ENCODE measurements at places on chromosomes 4 and X.

DNA sequence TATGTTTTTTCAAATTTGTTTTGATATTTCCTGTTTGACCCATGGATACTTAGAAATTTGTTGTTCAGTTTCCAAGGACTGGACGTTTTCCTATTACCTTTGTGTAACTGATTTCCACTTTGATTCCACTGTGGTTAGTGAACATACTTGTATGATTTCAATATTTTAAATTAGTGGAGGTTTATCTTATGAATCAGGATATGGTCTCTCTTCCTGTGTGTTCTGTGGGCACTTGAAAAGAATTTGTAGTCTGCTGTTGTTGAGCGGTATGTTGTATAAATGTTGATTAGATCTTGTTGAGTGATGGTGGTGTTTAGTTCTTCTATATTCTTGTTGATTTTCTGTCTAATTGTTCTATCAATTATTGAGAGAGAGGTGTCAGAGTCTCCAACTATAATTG lies 21.2 kb upstream of the LAMTOR3 start:
- DNase-seq = no peak

DNA sequence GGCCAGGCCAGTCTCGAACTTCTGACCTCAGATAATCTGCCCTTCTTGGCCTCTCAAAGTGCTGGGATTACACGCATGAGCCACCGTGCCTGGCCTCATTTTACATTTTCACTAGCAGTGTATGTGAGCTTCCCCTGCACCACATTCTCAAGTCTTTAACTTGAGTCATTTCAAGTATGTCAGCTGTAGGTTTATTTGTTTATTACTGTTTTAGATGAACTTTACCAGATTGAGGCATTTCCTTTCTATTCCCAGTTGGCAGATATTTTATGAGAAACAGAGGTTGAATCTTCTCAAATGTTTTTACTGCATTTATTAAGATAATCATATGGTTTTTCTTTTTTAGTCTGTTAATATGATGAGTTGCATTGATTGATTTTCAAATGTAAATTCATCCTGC lies 114.6 kb upstream of the SH3RF1 start:
- no peak for DNase-seq

DNA sequence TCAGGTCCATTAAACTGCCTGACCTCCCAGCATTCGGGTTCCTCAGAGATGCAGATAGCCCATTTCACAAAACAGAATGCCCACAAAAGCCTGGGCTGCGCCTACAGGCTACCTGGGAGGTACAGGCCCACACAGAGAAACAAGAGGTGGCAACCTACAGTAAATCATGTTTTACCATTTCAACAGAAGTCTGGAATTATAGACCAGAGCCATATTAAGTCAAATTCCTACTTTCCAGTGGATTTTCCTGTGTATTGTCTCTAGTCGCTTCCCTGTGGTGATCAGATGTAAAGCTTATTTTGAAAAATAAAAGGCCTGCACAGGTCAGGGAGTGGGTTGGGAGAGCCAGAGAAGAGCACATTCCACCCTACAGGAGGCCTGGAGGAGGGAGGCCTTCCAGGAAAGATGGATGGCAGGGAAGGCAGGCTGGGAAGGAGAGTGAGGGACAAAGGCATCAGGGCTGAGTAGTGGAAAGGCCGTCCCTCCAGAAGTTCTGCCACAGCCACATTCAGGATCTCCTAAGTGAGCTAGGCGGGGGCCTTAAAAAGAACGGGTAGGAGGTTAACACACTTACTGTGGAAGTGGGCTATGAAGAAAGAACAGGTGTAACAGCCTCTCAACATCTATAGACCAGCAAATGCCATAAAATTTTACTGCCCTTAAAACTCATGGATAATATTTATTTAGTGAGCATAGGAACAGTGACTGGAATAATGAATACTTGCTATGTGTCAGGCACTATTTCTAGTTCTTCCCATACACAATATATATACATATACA lies 19.0 kb upstream of the USO1 start:
- DNase-seq = no peak

GRCh38 chr4:16157609-16158503 lies 68.4 kb downstream of the TAPT1 start:
- no peak for DNase-seq

GRCh38 chrX:148049441-148049840 lies 68.3 kb downstream of the FMR1NB start:
- DNase-seq = no peak

- no peak for DNase-seq
Measured at GRCh38 chr4:48483777-48484493, 792 bp downstream of the SLC10A4 start.

- DNase-seq = no peak
Measured at GRCh38 chr4:28093071-28093470, 1232.4 kb downstream of the STIM2 start.

- DNase-seq = no peak
Measured at GRCh38 chr4:46947541-46947940, 38.5 kb upstream of the COX7B2 start.

DNA sequence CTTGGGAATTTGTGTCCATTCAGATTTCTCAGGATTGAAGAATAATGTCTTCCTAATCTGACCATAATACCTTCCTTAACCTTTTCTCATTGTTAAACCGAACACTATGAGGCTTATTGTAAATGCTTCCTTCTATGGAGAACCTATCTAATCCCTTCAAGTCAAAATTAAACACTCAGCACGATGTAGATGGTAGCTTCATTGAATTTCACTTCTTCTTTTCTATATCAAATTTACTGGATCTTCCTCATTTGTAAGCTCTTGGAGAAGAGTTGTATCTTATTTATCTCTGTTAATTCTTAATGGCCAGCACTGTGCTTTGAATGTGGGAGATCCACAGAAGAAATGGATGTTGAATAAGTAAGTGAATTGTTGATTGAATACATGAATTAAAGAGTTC lies 109.0 kb upstream of the RAPGEF2 start:
- no peak for DNase-seq

DNA sequence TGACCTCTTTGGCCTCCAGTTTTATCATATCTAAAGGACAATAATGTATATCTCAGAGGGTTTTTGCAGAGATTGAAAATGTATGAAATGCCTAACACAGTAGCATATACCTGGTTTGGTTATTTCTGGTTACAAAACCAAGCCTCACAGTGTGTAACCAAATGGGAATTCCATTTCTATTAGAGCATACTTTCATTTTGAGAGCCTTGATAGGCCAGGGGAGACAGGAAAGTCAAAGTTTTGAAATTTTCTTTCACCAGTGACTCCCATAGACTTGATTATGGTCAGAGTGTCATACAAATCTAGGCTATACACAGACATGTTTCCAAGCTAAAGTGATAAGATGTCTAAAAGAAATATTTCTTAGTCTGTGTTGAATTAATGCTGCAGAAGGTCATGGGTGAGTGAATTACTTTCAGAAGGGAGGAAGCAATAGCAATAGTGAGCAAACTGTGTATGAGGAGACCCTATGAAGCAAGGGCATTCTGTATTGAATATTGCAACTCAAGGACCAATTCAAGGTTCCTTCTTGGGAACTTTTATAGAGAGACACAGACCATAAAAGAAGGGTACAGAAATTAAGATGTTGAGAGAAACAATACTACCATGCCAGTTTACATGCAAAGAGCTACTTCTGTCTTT lies 151.1 kb downstream of the PDE5A start:
- DNase-seq = no peak

DNA sequence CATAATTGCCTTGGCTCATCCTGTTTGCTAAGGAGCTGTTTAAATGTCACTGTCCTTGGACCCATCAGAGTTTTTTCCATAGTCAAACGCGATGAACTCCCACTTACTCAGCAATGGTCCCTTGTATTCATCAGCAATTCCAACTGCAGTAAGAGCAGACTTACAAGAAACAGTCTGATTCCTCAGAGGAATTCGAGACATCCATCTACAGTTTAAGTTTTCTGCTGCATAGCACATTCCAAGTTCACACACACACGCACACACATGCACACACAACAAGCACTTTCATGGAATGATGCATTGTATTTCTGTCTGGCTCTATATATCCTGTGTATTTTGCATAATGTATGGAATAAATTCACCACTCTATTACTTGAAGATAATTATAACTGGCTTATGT lies 32.7 kb upstream of the TMEM150C start:
- no peak for DNase-seq

GRCh38 chr4:26462874-26463273 lies 27.4 kb downstream of the CCKAR start:
- no peak for DNase-seq

DNA sequence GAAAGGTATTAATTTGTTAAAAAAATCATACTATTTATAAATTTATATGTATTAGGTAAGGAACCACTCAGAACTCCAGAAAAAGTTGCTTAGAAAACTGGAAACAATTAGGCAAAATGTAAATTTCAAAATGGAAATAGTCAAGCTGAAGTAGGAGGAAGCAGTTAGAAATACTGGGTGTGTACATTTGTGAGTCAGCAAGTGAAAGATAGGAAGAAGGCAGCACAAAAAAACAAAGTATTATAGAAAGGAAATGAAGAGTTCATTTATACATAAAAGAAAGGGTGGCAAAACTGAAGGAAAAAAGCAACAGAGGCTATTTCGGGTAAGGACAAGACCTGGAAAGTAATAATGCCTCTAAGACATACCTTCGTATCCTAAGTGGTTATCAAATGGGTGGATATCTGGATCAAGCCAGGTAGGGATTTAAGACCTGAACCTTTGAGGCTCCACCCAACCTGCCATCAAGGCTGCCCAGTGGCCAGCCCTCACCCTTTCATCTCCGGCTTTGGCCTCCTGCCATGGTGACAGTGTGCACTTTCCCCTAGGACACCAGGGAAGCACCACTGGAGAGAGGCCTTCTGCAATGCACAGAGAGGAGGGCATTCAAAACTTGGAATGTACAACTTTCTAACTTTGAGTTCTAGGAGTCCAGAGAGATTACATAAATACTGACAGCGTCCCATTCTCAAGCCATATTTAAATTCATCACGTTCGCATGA lies at the start of gene LRRC66:
TSS of gene LRRC66 (minus strand) at position 428 of the 722 bp plus-strand sequence. CDS start 2,750 bp downstream, outside the sequence.
- DNase-seq = no peak

DNA sequence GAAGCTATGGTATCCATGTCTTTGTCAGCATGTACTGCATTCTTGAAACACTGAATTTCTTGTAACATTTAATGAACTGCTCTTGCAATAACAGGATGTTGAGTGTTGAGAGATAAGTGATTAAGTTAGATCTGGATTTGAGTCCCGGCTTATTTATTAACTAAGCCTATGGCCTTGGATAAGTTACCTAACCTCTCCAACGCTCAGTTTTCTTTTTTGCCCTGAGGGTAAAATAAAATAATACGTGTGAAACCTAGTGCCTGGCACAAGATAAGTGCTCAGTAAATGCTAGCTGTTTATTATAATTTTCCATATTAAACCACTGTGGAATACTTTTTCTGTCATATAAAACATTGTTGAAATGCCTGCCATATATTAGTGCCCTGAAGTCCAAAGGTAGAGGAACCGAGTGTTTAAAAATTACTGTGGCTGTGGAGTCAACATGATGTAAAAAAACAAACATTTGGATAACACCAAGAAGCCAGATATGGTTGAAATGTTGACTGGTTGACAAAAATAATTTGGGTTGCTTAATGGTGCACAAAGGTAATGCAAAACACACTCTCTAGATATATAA lies 58.6 kb upstream of the ALB start:
- no peak for DNase-seq

DNA sequence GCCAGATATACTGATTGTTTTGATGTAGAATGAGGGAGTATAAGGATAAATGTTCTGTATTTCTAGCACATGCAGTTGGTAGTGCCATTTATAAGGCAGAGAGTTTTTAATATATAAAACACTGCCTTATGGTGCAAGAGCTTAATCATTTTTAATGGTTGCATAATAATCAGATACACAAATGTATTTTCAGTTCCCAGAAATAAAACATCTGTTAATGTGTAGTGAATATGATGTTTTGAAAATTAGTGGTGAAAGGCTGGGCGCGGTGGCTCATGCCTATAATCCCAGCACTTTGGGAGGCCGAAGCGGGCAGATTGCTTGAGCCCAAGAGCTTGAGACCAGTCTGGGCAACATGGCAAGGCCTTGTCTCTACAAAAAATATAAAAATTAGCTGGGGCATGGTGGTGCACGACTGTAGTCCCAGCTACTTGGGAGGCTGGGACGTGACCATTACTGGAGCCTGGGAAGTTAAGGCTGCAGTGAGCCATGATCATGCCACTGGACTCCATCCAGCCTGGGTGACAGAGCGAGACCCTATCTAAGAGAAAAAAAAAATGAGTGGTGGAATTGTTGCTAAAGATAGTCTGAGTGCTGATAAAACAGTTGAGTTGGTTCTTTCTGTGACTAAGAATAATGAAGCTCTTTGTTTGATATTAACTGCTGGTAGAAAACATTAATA lies 29.3 kb downstream of the CLCN3 start:
- DNase-seq = no peak

GRCh38 chrX:386768-387575 lies at the start of gene PPP2R3B:
Gene PPP2R3B (minus strand): TSS chrX:386907. CDS start chrX:386691, 216 bp downstream.
- DNase-seq = peak; percentile 98

- no peak for DNase-seq
Measured at GRCh38 chrX:16202943-16203342, 35.7 kb downstream of the MAGEB17 start.

DNA sequence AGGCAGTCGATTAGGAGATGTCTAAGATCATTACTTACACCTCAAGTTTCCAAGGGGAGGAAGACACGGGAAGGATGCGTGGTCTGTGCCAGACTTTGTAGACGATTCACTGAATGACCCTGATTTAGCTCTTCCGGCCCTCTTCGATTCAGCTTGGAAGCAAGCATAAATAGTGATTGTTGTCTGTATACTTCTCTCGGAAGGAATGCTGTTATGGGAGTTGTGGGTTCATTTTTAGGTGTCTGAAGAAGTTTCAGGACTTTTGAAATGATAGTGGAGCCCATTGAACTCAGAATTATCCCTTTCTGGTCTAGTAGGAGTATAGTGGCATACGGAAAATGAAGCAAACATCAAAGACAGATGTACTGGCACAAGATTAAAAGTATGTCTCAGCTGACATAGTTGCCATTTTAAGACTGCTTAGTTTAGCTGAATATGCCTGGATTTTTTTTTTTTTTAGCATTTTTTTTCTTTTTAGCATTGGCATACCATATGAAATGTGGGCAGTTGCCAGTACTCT lies 1.0 kb upstream of the ANKRD17 start:
- DNase-seq = peak; percentile 21

GRCh38 chr4:85318415-85318814 lies 156.5 kb upstream of the ARHGAP24 start:
- DNase-seq = no peak

DNA sequence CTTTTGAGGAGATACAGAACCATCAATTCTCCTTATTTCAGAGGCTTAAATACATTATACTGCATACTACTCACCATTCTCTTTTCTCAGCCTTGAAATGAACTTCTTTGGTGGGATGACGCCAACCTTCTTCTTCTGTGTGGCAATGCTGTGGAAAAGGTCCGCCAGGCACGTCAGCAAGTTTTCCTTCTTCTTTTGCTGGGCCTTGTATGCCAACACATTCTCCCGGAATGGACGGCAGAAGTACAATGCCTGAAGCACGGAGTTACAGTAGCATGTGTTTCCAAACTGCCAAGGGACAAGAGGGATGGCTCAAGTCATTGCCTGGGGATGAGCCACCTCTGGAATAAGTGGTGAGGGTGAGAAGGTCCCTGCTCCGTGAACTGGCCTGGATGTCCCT lies 31.2 kb downstream of the USP46 start:
- DNase-seq = no peak

- DNase-seq = no peak
Measured at GRCh38 chr4:95318483-95318882, 230.3 kb downstream of the UNC5C start.

- DNase-seq = no peak
Measured at GRCh38 chr4:52102587-52102986, 51.5 kb downstream of the SPATA18 start.

GRCh38 chrX:75155447-75155826 lies 646 bp downstream of the ABCB7 start:
- DNase-seq = no peak

- DNase-seq = no peak
Measured at GRCh38 chrX:28312965-28313364, 274.3 kb upstream of the IL1RAPL1 start.

Measured in activated naive CD4-positive, alpha-beta T cell treated with Interleukin-2 at 50 U/mL for 16 hours (primary cell).